ENCODE measurements at places on chromosomes 7 and 10.

DNA sequence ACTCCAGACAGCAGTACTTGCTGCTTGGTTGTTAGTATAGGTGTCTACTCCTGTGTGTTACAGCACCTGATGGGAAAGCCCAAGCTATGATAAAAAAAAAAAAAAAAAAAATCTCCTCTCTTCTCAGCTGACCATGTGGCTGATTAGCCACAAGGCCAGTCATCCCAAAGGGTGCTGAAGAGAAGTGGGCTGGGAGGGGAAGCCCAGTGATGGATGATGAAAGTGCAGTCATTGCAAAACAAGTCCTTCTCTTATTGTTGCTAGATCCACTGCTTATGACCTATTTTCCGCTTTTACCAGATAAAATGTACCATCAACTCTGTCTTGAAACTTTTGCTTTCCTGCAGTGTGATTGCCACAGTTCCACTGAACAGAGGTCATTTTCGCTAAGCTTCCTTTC, 1092.5 kb upstream of the C7orf33 start:
- DNase-seq: no peak

DNA sequence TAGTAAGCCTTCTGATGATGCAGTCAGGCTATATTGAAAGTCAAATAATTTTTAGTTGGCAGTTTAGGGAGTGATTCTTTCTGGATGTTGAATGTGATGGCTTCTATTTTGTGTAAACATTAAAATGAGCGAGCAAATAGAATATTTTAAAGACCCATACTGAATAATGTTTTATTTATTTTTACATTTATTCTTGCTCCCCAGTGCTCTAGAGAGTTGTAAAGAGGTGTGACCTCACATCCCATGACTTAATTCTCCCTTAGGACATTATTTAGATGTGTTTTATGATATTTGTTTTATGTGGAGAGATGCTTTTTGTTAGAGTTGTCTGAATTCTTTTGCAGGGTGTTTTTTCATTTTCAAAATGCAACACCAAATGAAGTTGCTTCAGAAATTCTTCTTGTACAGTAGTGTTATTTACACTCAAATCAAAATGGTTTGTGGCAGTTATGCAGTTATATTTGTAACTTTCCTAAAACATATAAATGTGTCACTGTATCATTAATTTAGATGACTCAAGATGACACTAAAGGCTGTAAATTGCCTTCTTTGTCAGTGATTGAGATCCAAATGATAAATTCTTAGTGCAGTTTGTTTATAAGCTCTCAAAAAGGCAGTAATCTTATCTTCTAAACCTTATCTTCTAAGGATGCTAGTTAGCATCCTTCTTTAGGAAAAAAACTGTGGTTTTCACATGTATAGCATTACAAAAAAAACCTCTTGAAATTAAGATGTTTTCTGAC, 12.4 kb downstream of the UMAD1 start:
- no peak for DNase-seq

- peak; percentile 8 for DNase-seq
Measured at GRCh38 chr7:28533731-28534531, 121.6 kb downstream of the CREB5 start.

DNA sequence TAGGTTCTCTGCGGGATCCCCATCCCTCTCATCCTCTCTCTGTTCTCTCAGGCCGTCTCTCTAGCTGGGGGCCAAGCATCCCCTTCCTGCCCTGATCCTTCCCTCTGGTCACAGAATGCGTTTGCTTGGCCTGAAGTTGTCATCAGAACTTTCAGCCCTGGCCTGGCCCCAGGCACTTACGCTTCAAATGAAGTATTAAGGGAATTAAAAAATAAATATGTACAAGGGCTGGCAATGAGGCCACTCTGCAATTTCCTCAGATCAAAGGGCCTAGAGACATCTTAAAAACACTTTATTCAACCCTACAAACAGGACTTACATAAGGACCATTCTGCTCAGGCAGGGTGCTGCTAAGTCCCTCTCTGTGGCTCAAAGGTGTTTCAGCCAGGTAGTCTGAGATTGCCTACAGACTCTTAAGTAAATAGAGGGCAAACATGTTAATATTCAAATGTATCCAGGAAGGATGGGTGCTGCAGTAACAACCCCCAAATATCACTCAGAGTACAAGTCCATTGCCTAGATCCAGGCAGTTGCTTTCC, 16.0 kb downstream of the SFTPD start:
- DNase-seq: no peak

- DNase-seq: no peak
Measured at GRCh38 chr10:58937423-58937822, 239.0 kb upstream of the PHYHIPL start.

DNA sequence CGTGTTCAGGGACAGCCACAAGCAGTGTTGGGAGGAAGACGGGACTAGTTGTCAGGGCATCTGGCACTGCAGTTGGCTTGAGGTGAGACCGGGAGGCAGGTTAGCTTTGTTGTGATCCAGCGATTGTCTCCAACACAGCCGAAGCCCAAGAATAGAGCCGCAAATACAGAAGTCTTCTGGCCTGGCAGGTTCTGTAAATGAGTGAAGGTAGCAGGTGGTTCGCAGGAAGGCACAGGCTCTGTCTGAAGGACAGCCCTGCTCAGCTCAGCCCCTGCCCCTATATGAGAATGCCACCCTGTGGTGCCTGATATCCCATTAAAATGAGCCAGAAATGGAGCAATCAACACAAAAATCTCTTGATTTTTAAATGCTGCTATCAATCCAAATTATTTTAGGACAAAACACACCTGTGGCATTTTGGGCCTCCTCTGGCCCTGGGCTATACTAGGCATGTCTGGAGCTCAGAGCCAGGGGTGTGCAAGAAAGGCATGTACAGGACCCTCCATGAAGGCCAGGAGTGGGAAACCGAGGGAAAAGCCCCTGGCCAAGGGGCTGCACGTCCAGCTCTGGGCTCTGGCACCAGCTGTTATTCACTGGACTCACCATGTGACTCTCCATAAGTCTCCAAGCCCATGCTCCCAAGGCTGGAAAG, 11.2 kb upstream of the C10orf71 start:
- DNase-seq: no peak

DNA sequence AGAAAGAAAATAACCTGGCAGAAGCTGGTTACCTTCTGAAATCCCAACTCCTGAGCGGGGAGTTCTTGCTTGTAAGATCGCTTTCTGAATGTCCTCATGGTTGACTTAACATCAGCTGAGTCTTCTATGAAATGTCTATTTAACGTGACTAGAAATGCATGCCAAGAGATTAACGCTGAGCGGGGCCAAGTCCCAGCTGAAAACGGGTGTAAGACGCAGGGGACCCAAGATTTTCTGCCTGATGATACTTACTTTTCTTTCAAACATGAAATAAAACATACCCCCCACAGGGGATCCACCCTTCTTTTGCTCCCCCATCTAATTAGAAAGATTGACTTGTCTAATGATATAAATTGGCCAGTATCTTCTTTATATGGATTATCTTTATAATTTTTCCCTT, 14.9 kb downstream of the OR9A2 start:
- no peak for DNase-seq

- no peak for DNase-seq
Measured at GRCh38 chr7:141864765-141865447, 23.6 kb upstream of the PRSS37 start.

DNA sequence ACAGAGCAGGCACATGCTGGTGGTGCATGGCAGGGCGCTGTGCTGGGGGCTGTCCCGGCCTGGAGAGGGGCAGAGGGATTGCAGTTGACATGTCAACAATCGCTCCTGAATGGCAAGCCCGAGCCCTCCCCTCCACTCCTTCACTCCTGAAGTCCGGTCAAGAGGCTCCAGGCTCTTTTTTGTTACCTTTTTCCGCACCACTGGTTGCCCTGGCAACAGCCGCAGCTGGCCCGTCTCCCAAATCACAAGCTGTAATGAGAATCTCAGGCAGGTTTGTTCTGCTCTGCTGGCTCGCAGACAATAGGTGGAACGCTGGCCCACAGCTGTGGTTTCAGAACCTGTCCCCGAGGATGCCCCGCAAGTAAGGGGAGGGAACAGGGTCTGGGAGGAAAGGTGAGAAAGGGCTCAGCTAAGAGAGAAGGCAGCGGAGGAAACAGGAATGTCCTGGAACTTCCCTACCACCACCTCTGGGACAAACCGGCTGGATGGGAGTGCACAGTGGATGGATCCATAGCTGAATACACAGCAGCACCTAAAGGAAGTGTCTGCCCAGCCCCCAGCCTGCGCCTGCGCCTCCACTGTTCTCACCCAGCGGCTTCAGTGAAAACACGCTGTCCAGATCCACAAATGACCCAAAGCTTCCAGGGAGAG, 58.9 kb downstream of the CALML3 start:
- DNase-seq: no peak

GRCh38 chr7:100090527-100091410, 2.0 kb downstream of the COPS6 start:
- no peak for DNase-seq

DNA sequence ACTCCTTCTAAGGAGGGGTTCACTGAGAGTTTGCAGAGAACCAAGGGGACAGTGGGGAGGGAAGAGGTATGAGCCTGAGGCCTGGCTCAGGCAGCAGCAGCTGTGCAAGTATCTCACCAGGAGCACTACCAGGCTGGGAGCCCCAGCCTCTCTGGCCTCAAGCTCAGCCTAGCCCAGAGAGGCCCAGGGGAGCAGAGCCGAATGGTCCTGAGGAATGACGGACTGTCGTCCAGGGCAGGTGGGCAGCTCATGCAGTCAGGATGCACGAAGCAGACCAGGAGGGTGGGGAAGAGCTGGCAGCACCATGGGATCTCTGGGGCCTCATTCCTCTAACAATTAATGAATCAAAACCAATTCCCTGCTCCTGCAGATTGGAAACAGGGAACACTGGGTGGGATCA, 151.5 kb downstream of the GRID1 start:
- no peak for DNase-seq

DNA sequence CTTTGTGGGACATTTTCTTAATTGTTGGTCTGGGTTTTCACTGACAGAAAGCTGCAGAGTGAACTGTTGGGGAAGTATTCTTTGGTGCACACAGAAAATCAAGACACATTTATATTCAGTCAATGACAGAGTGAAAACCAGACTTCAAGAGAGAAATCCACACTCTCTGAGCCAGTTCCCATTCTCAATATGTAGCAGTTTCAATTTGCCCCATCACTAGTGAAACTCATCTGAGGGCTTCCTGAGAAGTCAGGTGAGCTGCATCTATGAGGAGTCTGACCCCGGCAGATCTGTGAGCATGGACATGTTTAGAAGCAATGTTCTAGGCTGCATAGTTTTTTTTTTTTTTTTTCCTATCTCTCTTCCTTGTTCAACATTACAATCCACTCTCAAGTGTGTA, 163.7 kb upstream of the AHR start:
- no peak for DNase-seq

DNA sequence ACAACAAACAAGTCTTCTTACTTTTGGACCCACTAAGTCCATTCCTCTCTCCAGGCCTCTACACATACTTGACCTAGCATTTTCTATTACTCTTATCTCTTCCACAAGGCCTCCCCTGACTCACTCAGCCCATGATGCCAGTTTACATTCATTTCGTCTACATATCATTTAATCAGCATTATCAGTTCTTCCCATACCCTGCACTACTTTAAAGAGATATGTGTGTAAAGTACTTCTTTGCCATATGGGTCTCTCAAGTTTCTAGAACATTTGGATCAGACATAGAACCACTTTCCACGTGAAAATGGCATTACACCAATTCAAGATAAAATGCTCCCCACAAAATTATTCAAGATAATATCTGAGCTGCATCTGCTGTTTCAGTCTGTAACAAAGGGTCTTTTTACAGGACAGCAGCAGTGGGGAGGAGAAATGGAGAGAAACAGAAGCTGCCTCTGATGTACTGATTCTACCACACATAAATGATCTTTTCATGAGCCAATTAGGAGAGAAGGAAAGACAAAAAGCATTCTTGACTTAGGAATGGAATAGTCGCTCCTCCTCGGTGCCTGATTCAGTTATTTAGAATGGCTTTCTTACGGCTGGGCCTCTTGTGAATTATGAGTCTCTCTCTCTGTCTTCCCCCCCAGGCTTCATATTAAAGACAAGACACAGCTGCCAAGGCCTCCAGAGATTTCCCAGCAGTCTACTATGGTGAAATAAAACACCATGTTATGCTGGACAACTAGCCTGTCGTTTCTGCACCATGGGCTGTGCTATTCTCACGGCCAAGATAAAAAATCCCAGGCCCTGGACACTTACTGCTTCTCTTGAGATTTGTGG, 46.9 kb upstream of the SEPTIN7 start:
- no peak for DNase-seq

DNA sequence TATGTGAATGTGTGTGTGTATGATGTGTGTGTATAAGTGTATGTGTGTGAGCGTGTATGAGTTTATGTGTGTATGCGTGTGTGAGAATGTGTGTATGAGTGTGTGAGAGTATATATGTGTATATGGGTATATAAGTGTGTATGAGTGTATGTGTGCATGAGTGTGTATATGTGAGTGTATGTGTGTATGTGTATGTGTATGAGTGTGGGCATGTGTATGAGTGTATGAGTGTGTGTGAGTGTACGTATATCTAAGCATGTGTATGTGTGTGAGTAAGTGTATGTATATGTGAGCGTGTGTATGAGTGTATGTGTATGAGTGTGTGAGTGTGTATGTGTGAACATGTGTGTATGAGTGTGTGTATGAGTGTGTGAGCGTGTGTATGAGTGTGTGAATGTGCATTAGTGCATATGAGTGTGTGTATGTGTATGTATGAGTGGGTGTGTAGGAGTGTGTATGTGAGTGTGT, 12.9 kb downstream of the SLC13A4 start:
- no peak for DNase-seq

DNA sequence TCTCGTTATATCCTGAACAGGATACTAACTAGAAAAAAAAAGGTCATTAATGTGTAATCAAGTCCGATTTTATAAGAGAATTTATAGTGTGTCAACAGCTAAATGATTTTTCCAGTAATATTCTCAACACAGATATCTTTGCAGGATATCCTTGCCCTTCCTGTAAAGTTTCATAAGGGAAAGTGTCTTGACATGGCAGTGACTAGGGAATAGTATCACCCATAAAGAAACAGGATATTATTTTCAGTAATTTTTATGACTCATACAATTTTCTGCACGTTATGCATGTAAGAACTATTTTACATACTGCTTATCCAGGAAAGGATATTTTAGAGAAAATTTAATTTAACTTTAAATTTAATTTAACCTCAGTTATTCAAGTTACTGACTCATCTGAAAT, 19.5 kb upstream of the PNLIP start:
- DNase-seq: no peak

DNA sequence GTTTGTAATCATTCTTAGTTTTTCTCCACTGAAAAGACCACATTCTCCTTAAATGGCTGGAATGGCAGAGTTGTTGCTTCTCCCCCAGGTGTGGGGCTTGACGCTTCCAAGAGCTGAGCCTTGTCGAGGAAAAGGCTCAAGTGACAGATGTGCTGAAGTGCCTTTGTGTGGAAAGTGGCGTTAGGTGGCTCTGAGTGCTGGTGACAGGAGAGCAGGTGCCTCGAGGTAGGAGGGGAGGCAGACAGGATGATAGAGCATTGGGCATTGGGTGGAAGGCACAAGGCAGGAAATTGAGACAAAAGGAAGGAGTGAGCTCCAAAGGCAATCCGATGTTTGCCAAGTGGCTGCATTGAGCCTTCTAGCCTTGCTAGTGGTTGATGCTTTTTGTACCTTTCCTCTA, 6.7 kb downstream of the KIAA1217 start:
- DNase-seq: no peak
